ENCODE measurements at places on chromosomes 13 and 19.

GRCh38 chr19:30690935-30691818 is 319.0 kb downstream of the ZNF536 start:
- DNase-seq, result peak; percentile 38

GRCh38 chr13:98584668-98585397 is 7.9 kb upstream of the STK24 start:
- no peak for DNase-seq

DNA sequence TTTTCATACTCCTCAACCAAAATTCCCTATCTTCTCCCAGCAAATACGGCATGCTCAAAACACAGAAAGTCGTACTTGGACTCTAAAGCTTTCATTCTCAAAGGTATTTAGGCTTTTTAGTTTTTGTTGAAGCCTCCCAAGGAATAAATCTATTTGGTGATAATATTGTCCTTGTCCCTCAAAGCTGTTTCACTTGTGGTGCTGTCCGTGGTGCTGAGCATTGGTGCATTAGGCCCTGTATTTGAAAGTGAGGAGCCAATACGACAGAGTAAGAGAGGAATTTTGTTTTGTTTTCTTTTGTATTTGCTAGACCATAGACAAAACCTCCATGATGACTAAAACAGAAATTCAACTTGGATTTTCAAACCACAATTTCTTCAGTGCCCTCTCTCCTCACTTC is 3.2 kb upstream of the LGALS13 start:
- DNase-seq, result peak; percentile 67

DNA sequence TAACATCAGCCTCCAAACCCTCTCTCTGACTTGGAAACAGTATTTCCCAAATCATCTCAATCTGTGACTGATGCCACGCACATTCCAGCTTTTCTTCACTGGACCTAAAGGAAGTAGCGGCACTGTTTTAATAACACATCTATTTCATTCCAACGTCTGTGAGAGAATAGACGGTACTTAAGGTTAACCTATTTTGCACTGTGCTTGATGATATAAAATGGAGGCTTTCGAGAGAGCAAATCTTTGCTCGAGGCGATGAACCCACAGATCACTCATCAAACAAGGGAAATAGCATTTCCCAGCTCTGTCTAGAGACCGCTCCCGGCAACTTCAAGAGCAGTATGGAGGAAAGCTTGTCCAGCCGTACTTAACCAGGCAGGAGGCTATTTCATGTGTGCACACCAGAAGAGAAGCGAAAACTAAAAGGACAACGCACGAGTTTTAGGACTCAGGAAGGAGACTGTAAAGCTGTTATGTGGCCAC is 2.9 kb downstream of the UBL3 start:
- DNase-seq, result no peak

GRCh38 chr13:72983085-72983768 is 75.6 kb upstream of the KLF5 start:
- DNase-seq, result no peak

GRCh38 chr19:8334458-8335342 is 8.4 kb downstream of the KANK3 start:
- peak; percentile 78 for DNase-seq

DNA sequence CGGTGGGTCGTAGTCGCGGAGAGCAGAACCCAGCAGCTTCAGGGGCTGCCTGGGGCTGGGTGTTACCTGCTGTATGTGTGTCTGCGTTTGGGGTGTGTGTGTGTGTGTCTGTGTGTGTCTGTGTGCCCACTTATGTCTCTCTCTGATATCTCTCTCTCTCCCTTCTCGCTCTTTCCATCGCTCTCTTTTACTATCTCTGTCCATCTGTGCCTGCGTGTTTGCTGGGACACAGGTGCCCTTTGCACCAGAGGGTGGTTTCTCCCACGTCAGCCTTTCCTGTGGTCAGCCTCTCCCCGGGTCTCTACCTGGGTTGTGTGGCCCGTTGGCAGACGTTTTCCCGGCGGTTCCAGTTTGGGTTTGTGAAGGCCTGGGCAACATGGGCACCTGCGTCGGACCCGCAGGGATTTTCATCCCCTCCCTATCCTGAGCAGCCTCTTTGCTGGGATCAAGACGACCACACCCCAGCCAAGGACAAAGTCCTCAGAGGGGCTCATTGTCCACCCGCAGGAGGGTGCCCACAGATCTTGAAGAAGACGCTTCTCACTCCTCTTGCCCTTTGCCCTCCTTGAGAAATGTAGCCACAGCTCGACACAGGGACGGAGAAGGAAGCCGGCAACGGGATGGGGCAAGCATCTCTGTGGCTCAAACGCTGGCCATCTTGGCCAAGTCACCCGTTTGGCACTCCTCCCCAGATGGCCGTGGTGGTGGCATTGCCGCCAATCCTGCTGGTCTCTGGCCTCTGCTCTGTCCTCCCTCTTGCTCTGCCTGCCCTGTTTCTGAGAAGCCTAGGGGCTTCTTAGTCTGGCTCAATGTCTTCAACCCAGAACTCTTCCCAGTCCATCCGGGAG is 43.3 kb downstream of the ZNF146 start:
- no peak for DNase-seq

- no peak for DNase-seq
These were observed 144.6 kb downstream of the GGACT start for GRCh38 chr13:100443998-100444328.

- no peak for DNase-seq
These were observed 27.2 kb downstream of the ATP4B start for GRCh38 chr13:113630804-113631203.

- no peak for DNase-seq
These were observed 2.9 kb downstream of the SLC7A9 start for GRCh38 chr19:32866564-32867265.

- DNase-seq, result no peak
These were observed 53.3 kb downstream of the SOX21 start for GRCh38 chr13:94658926-94659597.

GRCh38 chr13:97978651-97979050 is 25.2 kb downstream of the IPO5 start:
- DNase-seq, result no peak

DNA sequence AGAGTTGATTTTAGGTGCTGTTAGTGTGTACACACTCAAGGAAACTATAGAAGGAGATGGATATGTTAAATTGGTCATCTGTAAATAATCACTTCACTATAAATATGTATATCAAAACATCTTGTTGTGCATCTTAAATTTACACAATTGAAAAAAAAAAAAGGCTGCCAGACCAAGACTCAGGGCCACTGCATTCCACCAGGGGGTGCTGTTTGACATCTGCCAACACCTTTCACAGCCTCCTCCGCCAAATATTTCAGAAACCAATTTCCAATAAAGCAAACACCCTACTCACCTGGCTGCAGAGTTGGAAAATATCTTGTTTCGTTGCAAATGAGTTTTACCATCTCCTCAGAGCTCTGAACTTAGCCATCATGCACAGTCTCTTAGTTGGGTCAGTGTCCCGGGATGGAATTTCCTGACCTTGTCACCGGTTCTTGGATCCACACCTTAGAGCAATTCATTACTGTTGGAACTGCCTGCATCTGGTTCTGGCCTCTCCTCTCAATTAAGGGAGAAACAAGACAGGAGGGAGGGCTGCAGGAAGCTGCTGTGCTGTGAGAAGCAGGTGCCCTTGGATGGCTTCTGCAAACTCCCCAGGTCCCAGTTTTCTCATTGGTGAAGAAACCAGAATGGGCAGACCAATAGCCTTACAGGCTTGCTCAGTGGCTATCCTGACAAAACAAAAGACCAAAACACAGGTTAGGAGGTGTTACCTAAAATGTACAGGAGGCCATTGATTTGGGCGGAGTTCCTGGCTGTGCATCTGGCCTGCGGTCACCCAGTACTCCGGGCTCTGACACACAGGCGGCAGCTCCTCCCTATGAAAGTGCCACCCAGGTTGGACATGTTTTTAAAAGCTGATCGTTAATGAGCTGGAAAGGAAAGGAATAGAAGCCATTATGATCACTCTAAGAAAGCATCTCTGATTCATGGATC is 746.6 kb downstream of the UQCRFS1 start:
- peak; percentile 79 for DNase-seq

DNA sequence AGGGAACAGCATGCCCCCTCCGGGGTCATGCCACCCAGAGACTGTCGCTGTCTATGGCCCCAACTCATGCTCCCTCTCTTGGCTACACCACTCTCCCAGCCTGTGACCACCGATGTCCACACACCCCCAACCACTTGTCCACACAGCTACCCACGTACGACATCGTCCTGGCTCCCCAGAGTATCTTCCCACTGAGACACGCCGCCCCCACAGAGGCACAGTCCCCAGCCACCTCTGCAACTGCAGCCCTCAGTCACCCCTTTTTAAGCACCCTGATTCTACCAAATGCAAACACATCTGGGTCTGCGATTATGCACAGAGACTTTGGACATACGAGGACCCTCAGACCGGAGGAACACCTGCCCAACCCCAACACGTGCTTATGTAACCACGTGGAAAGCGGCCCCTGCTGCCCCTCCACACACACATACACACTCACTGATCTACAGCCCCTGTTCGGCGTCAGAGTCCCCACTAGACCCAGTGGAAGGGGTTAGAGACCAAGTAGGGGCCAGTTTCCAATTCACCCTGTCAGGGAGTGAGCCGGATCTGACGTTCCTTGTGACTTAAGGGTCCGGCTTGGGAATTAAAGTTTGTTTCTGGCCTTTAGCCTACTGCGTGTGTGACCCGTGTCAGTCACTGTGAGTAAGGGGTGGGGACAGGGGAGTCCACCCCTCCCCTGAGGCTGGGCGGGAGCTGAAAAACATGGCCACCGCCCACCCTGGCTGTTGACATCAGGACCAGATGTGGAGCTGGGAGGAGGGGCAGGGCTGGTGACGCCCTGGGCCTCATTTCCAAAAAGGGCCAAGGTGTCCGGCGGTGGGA is 11.9 kb upstream of the AXL start:
- DNase-seq, result no peak

GRCh38 chr13:113491418-113491883 is 940 bp upstream of the DCUN1D2 start:
- peak; percentile 34 for DNase-seq

DNA sequence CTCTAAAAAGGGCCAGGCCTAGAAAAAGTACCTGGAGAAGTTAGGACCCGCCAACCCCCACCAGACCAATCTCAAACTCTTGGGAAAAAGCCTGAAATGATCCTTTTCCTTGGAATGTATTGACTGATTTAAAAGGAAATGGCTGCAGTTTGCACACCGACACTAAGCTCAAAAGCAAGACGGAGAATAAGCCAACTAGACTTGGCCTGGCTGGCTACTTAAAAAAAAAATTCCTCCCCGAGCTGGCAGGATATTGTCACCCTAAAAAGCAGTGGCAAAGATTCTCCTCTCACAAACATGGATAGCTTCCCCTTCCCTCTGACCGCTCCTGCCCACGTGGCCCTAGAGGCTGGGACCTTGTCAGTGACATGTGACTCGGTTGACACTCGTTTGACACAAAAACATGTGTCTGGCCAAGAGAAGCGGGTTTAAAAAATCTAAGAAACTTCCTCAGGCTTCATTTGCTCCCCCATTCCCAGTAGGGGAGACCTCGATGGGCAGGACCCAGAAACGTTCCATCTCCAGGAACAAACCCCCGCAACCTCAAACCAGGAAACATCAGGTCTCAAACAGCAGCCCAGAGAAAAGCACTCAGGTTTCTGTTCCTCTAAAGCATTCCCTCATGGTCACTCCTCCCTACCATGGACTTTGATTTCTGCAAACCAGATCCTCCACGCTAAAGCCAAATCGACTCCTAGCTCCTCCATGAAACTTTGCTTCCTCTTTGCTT is 1.3 kb downstream of the RFX1 start:
- no peak for DNase-seq

DNA sequence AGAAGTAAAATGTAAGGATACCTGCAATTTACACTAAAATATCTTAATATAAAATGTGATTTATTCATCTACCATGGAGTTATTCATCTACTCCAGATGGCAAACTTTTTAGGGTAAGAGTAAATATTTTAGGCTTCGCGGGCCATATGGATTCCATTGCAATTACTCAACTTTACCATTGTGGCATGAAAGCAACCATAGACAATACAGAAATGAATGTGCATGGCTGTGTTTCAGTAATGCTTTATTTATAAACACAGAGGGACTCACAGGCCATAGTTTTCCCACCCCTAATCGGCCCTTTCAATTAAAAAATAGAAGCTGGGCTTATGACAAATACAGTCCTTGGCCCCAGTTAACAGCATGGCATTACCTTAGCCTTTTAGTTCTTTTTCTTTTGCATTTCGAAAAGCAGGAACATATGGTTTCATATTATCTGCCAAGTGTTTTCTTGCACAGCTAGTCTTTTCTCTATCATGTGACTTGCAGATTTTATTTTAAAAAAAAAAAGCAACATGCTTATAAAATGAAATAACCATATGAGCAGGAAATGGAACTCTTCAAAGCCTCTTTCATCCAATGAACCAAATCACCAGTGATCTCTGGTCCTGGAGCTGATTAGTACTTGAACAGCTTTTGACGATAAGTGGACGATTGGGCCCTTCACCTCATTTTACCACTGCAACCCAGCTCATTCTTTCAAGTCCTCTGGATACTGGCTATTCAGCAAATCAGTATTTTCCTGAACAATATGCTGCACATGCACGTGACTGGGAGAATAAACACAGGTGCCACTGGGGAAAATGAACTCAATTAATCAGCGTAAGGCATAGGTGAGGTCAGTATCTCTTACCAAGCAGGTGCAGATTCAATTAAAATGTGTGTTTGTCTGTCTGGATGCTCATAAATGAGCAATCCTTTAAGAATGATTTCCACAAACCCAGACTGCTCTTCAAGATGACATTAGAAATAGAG is 63.9 kb downstream of the LHFPL6 start:
- no peak for DNase-seq

GRCh38 chr19:37537391-37537947 is 30.7 kb downstream of the ZNF793 start:
- DNase-seq, result no peak

- DNase-seq, result peak; percentile 98
These were observed at the start of gene RFX2 for GRCh38 chr19:6110360-6110977. TSS of gene RFX2 (minus strand) at chr19:6110500. CDS start at chr19:6047496, 63,004 bp downstream.

GRCh38 chr19:39438270-39438934 is 2.7 kb upstream of the RPS16 start:
- no peak for DNase-seq

DNA sequence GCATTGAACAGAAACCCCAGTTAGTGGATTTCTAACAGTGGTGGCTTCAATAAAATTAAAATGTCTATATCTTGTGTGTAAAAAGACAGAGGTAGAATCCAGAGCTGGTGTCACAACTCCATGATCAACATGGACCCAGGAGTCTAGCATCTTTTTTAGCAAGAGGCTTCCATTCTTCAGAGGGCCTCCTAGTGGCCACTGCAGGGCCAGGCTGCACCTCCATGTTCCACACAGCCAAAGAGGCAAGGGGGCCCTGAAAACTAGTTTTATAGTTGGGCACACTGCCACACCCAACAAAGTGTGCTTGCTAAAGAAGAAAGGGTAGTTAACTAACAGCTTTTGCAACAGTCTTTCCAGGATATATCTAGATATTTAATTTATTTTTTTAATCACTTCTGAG is 12.9 kb downstream of the N4BP2L1 start:
- DNase-seq, result peak; percentile 55

Measured in WTC11 (cell line).